Activated CD4-positive, alpha-beta T cell treated with anti-CD3 and anti-CD28 coated beads for 36 hours (primary cell): ENCODE measurements at places on chromosomes 11 and 22. TPM values are rescaled to one million over a fixed set of nuclear protein-coding genes. Genes with fewer than 3 reads are reported as not detected.

DNA sequence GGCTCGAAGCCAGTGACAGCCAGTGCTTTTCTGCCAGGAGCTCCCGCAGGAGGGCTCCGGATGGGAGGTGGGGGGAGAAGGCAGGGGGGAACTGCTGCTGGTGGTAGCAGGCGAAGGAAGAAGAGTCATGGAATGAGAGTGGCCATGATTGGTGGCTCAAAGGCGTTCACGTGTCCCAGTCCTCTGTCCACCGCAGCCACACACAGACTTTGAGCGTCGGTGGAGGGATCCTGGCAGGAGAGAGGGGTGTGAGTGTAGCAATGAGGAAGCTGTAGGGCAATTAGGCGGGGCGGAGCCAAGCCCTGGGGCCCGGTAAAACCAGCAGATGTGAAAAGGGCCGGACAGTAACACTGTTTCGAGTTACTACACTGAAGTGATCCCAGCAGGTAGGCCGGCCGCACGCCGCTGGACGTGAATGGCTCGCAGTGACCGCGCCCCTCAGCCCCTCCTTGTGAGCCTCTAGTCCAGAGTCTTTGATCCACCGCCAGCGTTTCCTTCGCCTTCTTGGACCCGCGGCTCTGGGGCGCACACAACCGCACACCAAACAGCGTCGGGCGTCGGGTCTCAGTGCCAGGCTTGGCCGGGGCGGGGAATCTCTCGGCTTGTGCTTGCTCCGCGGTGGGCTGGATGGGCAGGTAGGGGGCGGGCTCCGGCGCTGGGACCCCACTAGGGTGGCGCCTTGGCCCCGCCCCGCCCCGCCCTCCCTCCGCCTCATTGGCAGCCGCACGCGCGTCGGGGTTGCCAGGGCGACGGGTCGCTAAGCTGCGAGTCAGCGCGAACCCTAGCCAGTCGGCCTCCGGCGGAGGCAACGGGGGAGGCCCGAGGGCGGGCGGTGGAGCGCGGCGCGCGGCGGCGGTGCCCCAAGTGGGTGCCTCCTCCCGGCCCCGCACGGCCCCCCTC, at the start of gene LRRC10B:
Gene LRRC10B (plus strand): TSS at position 788 of the 900 bp plus-strand sequence. CDS start 250 bp downstream, outside the sequence.
- peak within 1 kb of the TSS; percentile 47 for H3K4me3 ChIP-seq
- H3K4me1 ChIP-seq, result peaks cover 6% of the 10 kb centered on the region
- no peak within 1 kb of the TSS for H3K27ac ChIP-seq
- DNase-seq, result peak; percentile 73
- H3K27me3 ChIP-seq, result peaks cover 38% of the 10 kb centered on the region

C11orf16 gene
- total RNA-seq, result not detected

DNA sequence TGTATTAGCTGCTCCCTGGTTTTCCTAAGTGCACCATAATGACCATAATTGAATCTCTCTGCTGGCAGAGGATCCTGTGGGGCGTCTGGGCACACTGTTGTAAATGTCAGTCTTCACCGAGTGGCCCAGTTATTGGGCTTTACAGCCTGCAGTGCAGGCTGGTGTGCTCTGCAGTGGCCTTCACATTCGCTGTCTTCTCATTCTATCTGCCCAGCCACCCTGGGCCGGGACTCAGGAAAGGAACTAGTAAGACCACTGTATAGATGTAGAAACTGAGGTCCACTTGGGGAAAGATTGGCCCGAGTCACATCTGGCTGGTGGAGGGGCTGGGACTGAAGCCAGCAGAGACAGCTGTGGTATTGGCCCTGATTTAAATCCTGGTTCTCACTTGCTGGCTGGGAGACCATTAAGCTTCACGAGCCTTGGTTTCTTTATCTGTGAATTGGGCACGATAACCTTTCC, 49.3 kb downstream of the TSPAN18 start:
- no peak overlapping the region for H3K27ac ChIP-seq
- H3K36me3 ChIP-seq, result no peaks in the 10 kb centered on the region
- DNase-seq, result no peak
- H3K27me3 ChIP-seq, result no peaks in the 10 kb centered on the region

JAM3 gene
- 17.5 TPM for total RNA-seq

GRCh38 chr11:87213444-87213843, 175.7 kb downstream of the TMEM135 start:
- peaks cover 3% of the 10 kb centered on the region for H3K36me3 ChIP-seq
- H3K4me3 ChIP-seq, result no peak overlapping the region
- peaks cover 15% of the 10 kb centered on the region for H3K4me1 ChIP-seq
- DNase-seq, result no peak
- no peaks in the 10 kb centered on the region for H3K27me3 ChIP-seq
- no peak overlapping the region for H3K27ac ChIP-seq

SLC22A6 gene
- total RNA-seq, result not detected

OR51I1 gene
- not detected for total RNA-seq

DNA sequence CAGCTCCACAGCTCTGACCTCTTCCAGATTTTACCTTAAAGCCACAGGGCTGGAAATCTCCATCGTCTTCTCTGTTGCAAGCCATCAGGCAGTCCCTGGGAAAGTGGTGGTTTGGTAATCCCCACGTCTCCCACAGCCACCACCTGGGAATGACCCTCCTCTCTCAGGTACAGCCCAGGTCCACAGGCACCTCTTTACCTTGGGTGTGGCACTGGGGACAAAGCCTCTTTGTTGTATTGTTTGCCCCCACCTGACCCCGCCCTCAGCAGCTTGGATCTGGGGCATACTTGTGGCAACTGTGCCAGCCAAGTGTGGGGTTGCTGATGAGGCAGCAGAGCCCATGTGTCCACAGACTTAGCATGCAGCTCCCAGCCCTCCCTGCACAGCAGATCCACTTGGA, 77.6 kb downstream of the LRRC32 start:
- peaks cover 4% of the 10 kb centered on the region for H3K27me3 ChIP-seq
- DNase-seq, result no peak
- H3K27ac ChIP-seq, result no peak overlapping the region
- no peaks in the 10 kb centered on the region for H3K36me3 ChIP-seq
- peaks cover 17% of the 10 kb centered on the region for H3K4me1 ChIP-seq

RAG1 gene
- 0.30 TPM for total RNA-seq

DNA sequence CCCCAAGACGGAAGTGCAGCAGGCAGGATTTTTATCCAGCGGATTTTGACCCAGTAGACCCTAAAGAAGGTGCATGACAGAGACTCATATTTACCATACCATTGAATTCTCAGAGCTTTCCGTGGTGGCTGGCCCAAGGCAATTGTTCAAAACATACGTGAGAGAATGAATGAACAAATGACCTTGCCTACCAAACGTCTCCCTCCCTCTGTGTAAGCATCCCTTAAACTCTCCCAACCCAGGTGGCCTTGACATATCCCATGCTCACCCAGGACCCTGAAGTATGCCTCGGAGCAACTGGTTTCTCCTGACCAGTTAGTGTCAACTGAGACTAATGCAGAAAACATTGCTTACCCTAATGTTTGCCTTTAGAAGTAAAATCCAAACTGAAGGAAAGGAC, 154.9 kb downstream of the TEAD1 start:
- no peak for DNase-seq
- no peak overlapping the region for H3K27ac ChIP-seq
- H3K36me3 ChIP-seq, result no peaks in the 10 kb centered on the region
- H3K4me1 ChIP-seq, result peaks cover 10% of the 10 kb centered on the region
- peaks cover 63% of the 10 kb centered on the region for H3K27me3 ChIP-seq

CARD10 gene
- not detected for total RNA-seq

GRCh38 chr11:117200813-117201657, 1.9 kb downstream of the TAGLN start:
- H3K36me3 ChIP-seq, result peaks cover 13% of the 10 kb centered on the region
- DNase-seq, result no peak
- no peaks in the 10 kb centered on the region for H3K4me1 ChIP-seq
- no peak overlapping the region for H3K27ac ChIP-seq
- no peaks in the 10 kb centered on the region for H3K27me3 ChIP-seq

- peaks cover 19% of the 10 kb centered on the region for H3K27me3 ChIP-seq
- no peak overlapping the region for H3K27ac ChIP-seq
- H3K4me1 ChIP-seq, result peaks cover 16% of the 10 kb centered on the region
- H3K4me3 ChIP-seq, result no peak overlapping the region
- DNase-seq, result no peak
- H3K36me3 ChIP-seq, result no peaks in the 10 kb centered on the region
Observed at GRCh38 chr11:623999-624704, 603 bp downstream of the CDHR5 start.

ANO9 gene
- 38.8 TPM for total RNA-seq

DNA sequence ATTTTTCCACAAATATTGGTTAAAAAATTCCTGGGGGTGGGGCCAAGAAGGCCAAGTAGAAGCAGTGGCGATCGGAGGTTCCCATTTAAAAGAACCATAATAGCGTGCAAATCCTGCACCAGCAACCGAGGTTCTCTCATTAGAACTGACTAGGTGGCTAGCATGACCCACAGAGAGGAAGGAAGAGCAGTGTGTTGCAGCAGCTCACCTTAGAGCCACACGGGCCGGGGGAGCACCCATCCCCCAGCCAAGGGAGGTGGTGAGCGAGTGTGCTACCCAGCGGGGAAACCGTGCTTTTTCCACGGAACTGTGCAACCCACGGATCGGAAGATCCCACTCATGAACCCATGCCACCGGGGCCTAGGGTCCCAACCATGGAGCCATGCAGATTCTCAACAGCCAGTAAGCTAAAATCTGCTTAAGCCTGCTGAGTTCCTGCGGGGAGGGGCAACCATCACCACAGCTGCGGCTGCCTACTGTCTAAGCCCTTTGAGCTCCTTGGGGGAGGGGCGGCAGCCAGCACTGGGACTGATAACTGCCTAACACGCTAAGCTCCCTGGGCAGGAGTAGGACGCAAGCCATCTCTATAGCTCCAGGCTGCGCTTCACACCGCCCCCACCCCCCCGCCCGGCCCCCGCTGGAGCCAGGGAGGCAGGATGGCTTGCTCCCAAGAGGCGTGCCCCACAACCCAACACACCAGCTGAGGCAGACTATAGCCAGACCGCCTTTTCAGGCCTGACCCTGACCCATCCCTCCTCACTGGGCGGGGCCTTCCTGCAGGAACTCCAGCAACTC, 21.0 kb upstream of the HTATIP2 start:
- no peak overlapping the region for H3K4me3 ChIP-seq
- peaks cover 38% of the 10 kb centered on the region for H3K27me3 ChIP-seq
- H3K4me1 ChIP-seq, result peaks cover 5% of the 10 kb centered on the region
- DNase-seq, result no peak

TMX2 gene
- 72.5 TPM for total RNA-seq

- peaks cover 9% of the 10 kb centered on the region for H3K36me3 ChIP-seq
- no peak overlapping the region for H3K4me3 ChIP-seq
- DNase-seq, result no peak
- peaks cover 50% of the 10 kb centered on the region for H3K4me1 ChIP-seq
- H3K27ac ChIP-seq, result no peak overlapping the region
- no peaks in the 10 kb centered on the region for H3K27me3 ChIP-seq
Observed at GRCh38 chr22:40391417-40391816, 21.0 kb downstream of the SGSM3 start.

DNA sequence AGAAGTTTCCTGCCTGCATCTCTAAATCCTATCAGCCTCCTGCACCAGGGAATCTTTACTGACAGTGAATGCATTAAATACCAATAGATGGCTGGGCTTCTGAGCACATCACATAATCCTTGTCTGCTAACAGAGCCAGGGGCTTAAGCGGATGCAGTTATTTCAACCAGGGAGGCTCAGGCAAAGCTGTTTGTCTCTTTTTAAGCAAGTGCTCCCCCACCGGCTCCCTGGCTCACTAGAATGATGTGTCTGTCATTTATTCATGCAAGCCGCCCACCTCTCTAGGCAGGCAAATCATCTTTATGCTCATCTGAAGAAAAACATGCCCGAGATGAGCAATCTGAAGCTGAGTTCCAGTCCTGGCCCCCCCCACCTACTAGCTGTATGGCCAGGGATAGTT, 182.3 kb downstream of the TENM4 start:
- no peaks in the 10 kb centered on the region for H3K36me3 ChIP-seq
- H3K27ac ChIP-seq, result no peak overlapping the region
- no peaks in the 10 kb centered on the region for H3K4me1 ChIP-seq
- H3K27me3 ChIP-seq, result peaks cover 4% of the 10 kb centered on the region

TMEM45B gene
- total RNA-seq, result 3.1 TPM

GRCh38 chr22:35834061-35834460, 116.4 kb downstream of the APOL5 start:
- no peaks in the 10 kb centered on the region for H3K36me3 ChIP-seq
- DNase-seq, result no peak
- no peak overlapping the region for H3K4me3 ChIP-seq
- peaks cover 26% of the 10 kb centered on the region for H3K4me1 ChIP-seq
- H3K27me3 ChIP-seq, result peaks cover 11% of the 10 kb centered on the region

DNA sequence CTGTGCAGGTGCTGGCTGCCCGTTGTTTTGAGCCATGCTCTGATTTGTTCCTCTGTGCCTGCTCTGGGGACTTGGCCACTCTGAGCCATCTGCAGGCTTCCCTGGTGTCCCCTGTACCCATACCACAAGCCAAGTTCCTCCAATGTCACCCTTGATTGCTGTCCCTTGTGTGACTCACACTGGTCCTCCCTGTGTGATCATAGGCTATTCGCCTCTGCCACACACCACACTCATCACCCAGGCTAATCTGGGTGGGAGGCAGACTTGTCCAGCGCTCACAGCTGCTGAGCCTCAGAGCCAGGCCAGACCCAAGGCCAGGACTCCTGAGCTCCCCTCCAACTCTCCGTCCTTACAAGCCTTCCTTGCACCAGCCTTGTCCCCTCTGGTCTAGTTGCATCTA, 31.7 kb downstream of the IGF2 start:
- no peak overlapping the region for H3K4me3 ChIP-seq
- peaks cover 3% of the 10 kb centered on the region for H3K27me3 ChIP-seq
- no peaks in the 10 kb centered on the region for H3K36me3 ChIP-seq
- DNase-seq, result no peak
- no peak overlapping the region for H3K27ac ChIP-seq

KREMEN1 gene
- 0.30 TPM for total RNA-seq

DNA sequence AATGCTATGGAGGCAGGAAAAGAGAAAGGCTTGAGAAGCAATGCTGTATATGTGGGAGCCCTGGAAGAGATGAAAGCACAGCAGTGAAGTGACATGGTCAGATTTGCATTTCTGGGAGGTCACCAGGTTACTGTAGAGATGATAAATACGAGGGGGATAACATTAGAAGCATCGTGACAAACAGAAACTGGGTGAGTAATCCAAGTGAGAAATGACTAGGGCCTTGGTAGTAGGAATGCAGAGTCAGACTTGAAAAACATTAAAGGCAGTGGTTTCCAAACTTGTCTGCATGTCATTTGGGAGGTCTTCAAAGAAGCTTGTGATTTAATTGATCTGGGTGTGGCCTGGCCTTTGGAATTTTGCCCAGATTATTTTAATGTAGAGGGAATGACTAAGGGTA, 43.9 kb downstream of the CCDC34 start:
- H3K27ac ChIP-seq, result no peak overlapping the region
- H3K27me3 ChIP-seq, result peaks cover 12% of the 10 kb centered on the region
- H3K4me3 ChIP-seq, result no peak overlapping the region
- peaks cover 13% of the 10 kb centered on the region for H3K4me1 ChIP-seq
- peak; percentile 16 for DNase-seq

DNA sequence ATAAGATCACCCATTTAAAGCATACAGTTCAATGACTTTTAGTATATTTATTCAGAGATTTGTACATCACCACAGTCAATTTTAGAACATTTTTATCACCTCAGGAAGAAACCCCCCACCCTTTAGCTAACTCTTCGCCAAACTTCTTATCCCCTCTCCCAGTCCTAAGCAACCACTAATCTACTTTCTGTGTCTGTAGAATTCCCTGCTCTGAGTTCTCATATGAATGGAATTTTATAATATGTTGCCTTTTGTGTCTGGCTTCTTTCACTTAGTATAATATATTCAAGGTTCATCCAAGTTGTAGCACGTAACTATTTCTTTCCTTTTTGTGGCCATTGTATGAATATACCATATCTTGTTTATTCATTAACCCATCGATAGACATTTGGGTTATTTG, 3.6 kb downstream of the ANKRD13D start:
- H3K4me1 ChIP-seq, result peaks cover 49% of the 10 kb centered on the region
- no peaks in the 10 kb centered on the region for H3K27me3 ChIP-seq
- no peak overlapping the region for H3K4me3 ChIP-seq
- no peak for DNase-seq
- peak overlapping the region; percentile 58 for H3K27ac ChIP-seq
